ENCODE measurements at places on chromosomes 13 and 19. TPM values are rescaled to one million over a fixed set of nuclear protein-coding genes. Genes with fewer than 3 reads are reported as not detected.

Gene PRDX2
- 166 TPM for total RNA-seq

Gene SIGLEC9
- total RNA-seq: not detected

Gene TJP3
- total RNA-seq: not detected

Gene ACP7
- total RNA-seq: not detected

Gene MAG
- not detected for total RNA-seq

Gene CXCL17
- total RNA-seq: not detected

Gene SOHLH2
- 0.77 TPM for total RNA-seq
